ENCODE measurements at places on chromosomes 6 and 20. TPM values are rescaled to one million over a fixed set of nuclear protein-coding genes. Genes with fewer than 3 reads are reported as not detected.

GRCh38 chr20:18904624-18905023 is 91.0 kb downstream of the SCP2D1 start:
- no peak for DNase-seq

DNA sequence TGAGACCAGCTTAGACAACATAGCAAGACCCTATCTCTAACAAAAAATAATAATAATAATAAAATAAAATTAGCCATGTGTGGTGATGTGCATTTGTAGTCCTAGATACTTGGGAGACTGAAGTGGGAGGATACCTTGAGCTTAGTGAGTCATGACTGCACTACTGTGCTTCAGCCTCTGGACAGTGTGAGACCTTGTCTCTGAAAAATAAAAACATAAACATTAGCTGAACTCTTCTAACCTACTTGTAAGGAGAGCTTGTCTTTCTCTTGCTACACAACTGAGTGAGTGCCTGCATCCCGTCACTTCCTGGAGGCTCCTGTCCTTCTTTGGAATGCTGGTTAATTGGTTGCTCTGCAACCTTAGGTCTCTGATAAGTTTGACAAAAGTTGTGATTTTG is 5.1 kb upstream of the DBNDD2 start:
- DNase-seq = no peak

- DNase-seq = no peak
These were observed 43.9 kb downstream of the YTHDF1 start for GRCh38 chr20:63171991-63172390.

GRCh38 chr20:53660078-53660909 is 66.7 kb upstream of the ZNF217 start:
- DNase-seq = no peak

GRCh38 chr6:43887340-43887858 is 117.4 kb downstream of the VEGFA start:
- DNase-seq = no peak

DNA sequence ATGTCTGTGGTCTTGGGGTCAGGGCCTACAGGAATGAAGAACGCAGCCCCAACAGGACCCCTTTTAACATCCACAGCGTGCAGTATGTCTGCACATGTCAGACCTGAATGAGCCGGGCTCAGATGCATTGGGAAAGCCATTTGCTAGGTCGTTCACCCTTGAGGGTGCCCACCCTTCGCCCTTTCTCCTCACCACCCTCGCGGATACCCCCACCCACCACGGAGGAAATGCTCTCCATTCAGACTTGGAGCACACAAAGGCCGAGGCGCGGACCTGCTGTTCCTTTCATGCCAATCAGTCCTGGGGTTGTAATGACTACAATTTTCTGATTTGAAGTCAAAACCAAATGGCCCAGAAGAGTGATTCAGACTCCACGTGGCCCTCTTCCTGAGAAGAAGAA is 62.7 kb downstream of the EDN3 start:
- no peak for DNase-seq

DNA sequence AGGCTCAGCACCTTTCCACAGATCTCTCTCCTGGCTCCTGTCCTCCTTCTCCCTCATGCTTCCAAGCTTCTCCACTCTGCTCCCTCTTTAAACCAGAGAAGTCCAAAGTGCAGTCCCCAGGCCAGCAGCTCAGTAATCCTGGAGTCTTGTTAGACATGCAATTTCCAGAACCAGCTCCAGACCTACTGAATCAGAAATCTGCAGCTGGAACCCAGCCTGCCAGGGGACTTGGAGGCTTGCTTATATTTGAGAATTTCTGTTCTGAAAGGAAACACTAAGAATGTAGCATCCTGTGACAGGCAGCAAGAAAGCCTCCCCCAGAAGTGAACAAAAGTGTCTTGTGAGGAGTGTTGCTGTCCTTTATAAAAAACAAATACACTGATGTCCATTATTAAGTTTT is 438.1 kb downstream of the BCKDHB start:
- no peak for DNase-seq

GRCh38 chr6:44868910-44869309 is 459.2 kb upstream of the RUNX2 start:
- DNase-seq = no peak

- DNase-seq = no peak
These were observed 306.9 kb upstream of the SGK1 start for GRCh38 chr6:134624781-134625180.

GRCh38 chr6:98894810-98895209 is 52.9 kb downstream of the FBXL4 start:
- no peak for DNase-seq

DNA sequence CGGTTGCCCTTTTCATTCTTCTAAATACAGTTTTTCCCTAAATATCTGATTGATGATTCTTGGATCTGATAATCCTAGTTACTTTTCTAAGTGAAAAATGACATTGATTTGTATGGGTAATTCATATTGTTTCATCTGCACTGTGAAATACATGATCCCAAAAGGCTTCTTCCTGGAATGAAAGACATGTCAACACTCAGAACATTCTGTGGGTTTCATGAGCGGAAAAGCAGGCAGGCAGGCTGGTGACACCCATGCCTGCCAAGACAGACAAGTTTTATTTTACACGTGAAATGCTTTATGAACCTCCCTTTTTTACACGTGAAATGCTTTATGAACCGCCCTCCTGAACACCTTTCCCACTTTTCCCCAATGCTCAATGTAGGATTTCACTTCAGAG is 105.0 kb downstream of the PRKN start:
- no peak for DNase-seq

- DNase-seq = no peak
These were observed 882.8 kb downstream of the TBC1D32 start for GRCh38 chr6:120451508-120451907.

MCCD1 gene
- polyA plus RNA-seq = 26.4 TPM

SLX4IP gene
- 6.8 TPM for polyA plus RNA-seq

KCNQ2 gene
- 4.9 TPM for polyA plus RNA-seq

MMP24 gene
- polyA plus RNA-seq = 1.8 TPM

CCR6 gene
- polyA plus RNA-seq = 0.08 TPM

CDSN gene
- not detected for polyA plus RNA-seq

FAM8A1 gene
- 51.4 TPM for polyA plus RNA-seq

RCAN2 gene
- polyA plus RNA-seq = 27.5 TPM

Data from right renal pelvis (tissue), 4 donors.